ENCODE measurements at places on chromosomes 6 and 20. TPM values are rescaled to one million over a fixed set of nuclear protein-coding genes. Genes with fewer than 3 reads are reported as not detected.

DNA sequence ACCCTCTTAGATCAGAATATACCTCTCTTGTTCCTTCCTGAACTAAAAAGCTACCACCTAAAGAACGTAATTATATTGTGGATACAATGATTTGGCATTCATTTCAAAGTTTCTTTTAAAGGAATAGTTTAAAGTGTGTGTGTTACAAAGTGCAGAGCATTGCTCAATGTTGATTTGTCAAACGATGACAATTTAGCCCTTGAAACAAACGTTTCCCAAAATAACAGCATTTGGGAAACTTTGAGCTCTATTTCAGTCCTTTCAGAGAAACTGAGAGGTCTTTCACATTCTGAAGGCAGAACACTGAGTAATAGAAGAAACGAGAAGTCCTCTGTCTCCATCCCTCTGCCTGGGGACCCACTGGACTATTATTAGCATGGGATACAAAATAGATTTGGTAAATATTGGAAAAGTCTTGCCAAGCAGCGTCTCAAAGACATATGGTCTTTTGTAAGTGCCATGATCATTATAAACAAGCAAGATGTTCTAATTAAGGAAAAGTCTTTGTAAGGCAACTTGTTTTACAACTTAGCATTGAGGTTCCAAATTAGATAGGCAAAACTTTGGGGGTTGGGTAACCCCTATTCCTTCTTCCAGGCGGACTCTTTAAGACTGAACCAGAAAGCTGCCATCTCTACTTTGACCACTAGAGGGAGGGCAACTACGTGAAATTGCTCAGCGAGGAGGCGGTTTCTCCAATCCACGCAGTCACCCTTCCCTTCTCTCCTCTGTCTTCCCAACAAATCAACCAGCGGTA lies 208.8 kb downstream of the RNF144B start:
- no peak for DNase-seq

DNA sequence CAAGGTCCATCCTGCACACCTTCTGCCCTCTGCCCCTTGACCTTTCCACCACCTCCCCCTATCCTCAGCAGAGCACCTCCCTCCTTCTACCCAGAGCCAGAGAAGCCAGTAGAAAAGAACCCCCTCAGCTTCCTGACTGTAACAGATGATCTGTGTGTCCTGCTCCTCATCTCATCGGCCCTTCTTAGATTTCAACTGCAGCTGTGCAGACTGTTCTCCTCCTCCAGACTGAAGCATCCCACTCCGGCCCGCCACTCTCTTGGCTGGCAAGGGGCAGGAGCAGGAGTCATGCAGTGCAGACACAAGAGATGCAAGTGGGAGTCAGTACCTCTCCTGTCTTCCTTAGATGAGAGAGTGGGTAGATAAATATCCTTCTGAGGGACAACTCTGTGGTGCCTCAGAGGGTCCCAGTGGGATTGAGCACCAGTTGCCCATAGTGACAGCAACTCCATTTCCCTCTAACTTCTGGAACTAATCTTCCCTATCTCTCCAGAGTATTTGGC lies 163.5 kb upstream of the MLN start:
- DNase-seq = no peak

GRCh38 chr6:111068866-111069234 lies 18.5 kb upstream of the SLC16A10 start:
- DNase-seq = no peak

DNA sequence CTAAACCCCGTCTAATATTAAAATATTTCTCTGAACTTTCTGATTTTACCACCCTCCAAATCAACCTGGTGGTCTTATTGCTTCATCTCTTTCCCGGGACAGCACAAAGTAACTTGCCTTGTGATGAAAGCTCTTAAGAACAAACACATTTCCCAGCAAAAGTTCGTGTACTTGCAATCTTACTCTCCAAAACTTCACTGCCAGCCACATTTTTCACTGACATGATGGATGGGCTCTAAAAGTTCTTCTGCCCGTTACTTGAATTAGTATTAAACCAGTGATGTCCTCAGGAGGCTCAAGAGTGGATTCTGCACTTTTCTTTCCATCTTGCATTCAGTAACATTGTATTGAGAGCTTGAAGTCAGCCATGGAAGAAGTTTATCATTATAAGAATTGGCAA lies 731.6 kb upstream of the GJE1 start:
- DNase-seq = no peak

GRCh38 chr6:87779542-87779941 lies 77.5 kb upstream of the AKIRIN2 start:
- DNase-seq = no peak

DNA sequence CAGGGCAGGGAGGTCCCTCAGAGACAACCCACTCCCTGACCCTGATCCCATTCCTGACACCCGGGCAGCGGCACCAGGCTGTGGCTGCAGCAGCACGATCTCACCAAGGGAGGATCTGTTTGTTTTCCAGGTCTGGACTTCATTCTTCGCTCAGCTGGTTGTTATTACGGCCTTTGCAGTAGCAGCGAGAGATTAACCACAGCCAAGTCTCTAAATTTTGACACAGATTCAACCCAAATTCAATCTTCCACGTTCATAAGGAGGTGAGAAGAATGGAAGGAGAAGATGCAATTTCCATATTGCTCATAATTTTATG lies 91.1 kb upstream of the THBS2 start:
- peak; percentile 50 for DNase-seq

PSORS1C1 gene
- total RNA-seq = 4.3 TPM

PAX1 gene
- not detected for total RNA-seq

ARHGAP40 gene
- total RNA-seq = not detected

All from aorta (tissue), 5 donors.